ENCODE measurements at places on chromosomes 11 and 22. TPM values are rescaled to one million over a fixed set of nuclear protein-coding genes. Genes with fewer than 3 reads are reported as not detected.

DUSP8 gene
- total RNA-seq = 0.26 TPM

VWCE gene
- 3.3 TPM for total RNA-seq

SLC22A8 gene
- total RNA-seq = not detected

CSF2RB gene
- 2.8 TPM for total RNA-seq

ZBTB16 gene
- 6.4 TPM for total RNA-seq

ACCSL gene
- total RNA-seq = not detected

SUSD2 gene
- 0.26 TPM for total RNA-seq

CWC15 gene
- total RNA-seq = 27.5 TPM

MEI1 gene
- total RNA-seq = 3.7 TPM

MFRP gene
- total RNA-seq = not detected

MS4A4A gene
- total RNA-seq = not detected

NCAM1 gene
- 4.2 TPM for total RNA-seq

PPP1R14B gene
- 130 TPM for total RNA-seq

RTN4RL2 gene
- total RNA-seq = 0.13 TPM

P2RY2 gene
- 0.64 TPM for total RNA-seq

MPEG1 gene
- total RNA-seq = not detected

LRRN4CL gene
- 0.51 TPM for total RNA-seq

IMMP1L gene
- 9.4 TPM for total RNA-seq

NUP98 gene
- 106 TPM for total RNA-seq

C11orf21 gene
- total RNA-seq = not detected

INPP5J gene
- 0.25 TPM for total RNA-seq

OR6A2 gene
- total RNA-seq = 0.25 TPM

OR4A16 gene
- not detected for total RNA-seq

FOLR3 gene
- not detected for total RNA-seq

DCDC1 gene
- total RNA-seq = under 0.01 TPM

CATSPERZ gene
- total RNA-seq = 0.25 TPM

OR51I1 gene
- not detected for total RNA-seq

SDHAF2 gene
- total RNA-seq = 39.1 TPM

COMMD9 gene
- 34.6 TPM for total RNA-seq

LIF gene
- total RNA-seq = 0.25 TPM

NTM gene
- not detected for total RNA-seq

NCF4 gene
- not detected for total RNA-seq

TSGA10IP gene
- not detected for total RNA-seq

RBMXL2 gene
- total RNA-seq = not detected

ZNF280B gene
- total RNA-seq = 0.38 TPM

SCT gene
- not detected for total RNA-seq

TTC28 gene
- total RNA-seq = 17.2 TPM

DKK3 gene
- total RNA-seq = 581 TPM

RFPL1 gene
- total RNA-seq = not detected

ALDH3B1 gene
- 1.3 TPM for total RNA-seq

RAB38 gene
- total RNA-seq = 2.4 TPM

HSPB2 gene
- total RNA-seq = not detected

TSG101 gene
- 43.9 TPM for total RNA-seq

C11orf97 gene
- not detected for total RNA-seq

KCNJ1 gene
- total RNA-seq = 0.13 TPM

TSSK2 gene
- not detected for total RNA-seq

PCF11 gene
- total RNA-seq = 25.4 TPM

SLN gene
- total RNA-seq = not detected

BCO2 gene
- 0.63 TPM for total RNA-seq

CRYBB3 gene
- total RNA-seq = not detected

AQP11 gene
- total RNA-seq = 0.38 TPM

DDIAS gene
- 4.4 TPM for total RNA-seq

GGTLC3 gene
- not detected for total RNA-seq

CD248 gene
- under 0.01 TPM for total RNA-seq

RAG1 gene
- 1.0 TPM for total RNA-seq

OR4C46 gene
- total RNA-seq = not detected

ESAM gene
- total RNA-seq = 20.1 TPM

TIGD3 gene
- total RNA-seq = under 0.01 TPM

TBX1 gene
- total RNA-seq = 62.8 TPM
